ENCODE measurements at places on chromosomes 12 and 14. TPM values are rescaled to one million over a fixed set of nuclear protein-coding genes. Genes with fewer than 3 reads are reported as not detected.

Gene CDK2
- 39.4 TPM for polyA plus RNA-seq

Gene TSPAN19
- polyA plus RNA-seq, result 0.05 TPM

Gene LMNTD1
- polyA plus RNA-seq, result not detected

Gene CLEC1A
- 0.13 TPM for polyA plus RNA-seq

Gene MYF6
- 0.39 TPM for polyA plus RNA-seq

Gene VRTN
- polyA plus RNA-seq, result 189 TPM

Gene IRAK3
- polyA plus RNA-seq, result 0.28 TPM

Gene BHLHE41
- polyA plus RNA-seq, result 1.1 TPM

Gene GPD1
- 0.45 TPM for polyA plus RNA-seq

Gene PLEKHH1
- 28.3 TPM for polyA plus RNA-seq

Gene FGD6
- polyA plus RNA-seq, result 12.2 TPM

Gene TAS2R46
- polyA plus RNA-seq, result 0.14 TPM

Gene IFNG-AS1
- not detected for polyA plus RNA-seq

Gene CCDC92
- polyA plus RNA-seq, result 0.51 TPM

Gene OTOGL
- 0.12 TPM for polyA plus RNA-seq

Gene RNU4-1
- under 0.01 TPM for polyA plus RNA-seq

Gene DENND5B
- polyA plus RNA-seq, result 13.4 TPM

Gene PKP2
- 13.0 TPM for polyA plus RNA-seq

Gene TMEM119
- 0.35 TPM for polyA plus RNA-seq

Measured in H1 (cell line).